Naive thymus-derived CD8-positive, alpha-beta T cell (primary cell): ENCODE measurements at places on chromosomes 2 and 18.

DNA sequence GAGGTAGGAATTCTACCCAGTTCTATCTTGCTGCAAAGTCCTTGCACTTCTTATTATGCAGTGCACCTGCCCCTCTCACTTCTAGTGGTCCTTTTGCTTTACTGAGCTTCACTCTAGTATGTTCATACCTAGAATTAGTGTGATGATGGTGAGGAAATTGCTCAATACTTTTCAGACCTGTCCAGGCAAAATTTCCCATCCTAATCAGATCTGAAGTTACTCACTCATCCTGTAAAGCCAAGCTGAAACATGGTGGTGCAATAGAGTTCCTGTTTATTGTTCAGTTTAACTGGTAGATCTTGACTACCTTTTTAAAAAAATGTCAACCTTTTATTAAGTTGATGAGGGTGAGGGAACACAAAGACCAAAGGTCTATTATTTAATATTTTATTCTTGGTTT lies 12.6 kb upstream of the FIGN start:
- no peak for DNase-seq

GRCh38 chr2:10180229-10180628 lies 57.7 kb downstream of the RRM2 start:
- DNase-seq, result no peak

DNA sequence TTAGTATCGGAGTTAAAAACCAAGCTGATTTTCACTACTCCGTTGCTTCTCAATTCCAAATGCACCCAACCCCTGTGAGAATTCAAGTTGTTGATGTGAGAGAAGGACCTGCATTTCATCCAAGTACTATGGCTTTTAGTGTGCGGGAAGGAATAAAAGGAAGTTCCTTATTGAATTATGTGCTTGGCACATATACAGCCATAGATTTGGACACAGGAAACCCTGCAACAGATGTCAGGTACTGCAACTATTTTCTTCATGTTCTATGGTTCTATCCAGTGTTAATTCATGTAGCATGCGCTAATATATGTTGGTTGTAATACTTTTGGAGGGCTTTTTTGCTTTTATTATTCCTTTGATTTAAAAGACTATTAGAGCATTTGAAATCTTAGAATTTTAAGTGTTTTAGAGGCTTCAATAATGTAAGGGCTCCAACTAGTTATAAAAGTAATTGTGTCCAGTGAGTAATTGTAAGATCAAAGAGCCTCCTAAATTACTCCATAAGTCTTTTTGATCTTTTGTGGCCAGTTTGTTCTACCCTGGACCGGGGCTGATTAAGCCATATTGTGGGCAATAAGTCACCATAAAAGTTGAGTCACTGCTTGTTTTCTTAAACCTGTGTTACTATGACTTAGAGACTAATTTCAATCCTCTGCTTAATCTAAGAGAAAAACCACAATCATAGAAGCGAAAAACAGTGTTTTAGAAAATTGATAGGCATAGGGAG lies 22.9 kb downstream of the DSG4 start:
- DNase-seq, result no peak

DNA sequence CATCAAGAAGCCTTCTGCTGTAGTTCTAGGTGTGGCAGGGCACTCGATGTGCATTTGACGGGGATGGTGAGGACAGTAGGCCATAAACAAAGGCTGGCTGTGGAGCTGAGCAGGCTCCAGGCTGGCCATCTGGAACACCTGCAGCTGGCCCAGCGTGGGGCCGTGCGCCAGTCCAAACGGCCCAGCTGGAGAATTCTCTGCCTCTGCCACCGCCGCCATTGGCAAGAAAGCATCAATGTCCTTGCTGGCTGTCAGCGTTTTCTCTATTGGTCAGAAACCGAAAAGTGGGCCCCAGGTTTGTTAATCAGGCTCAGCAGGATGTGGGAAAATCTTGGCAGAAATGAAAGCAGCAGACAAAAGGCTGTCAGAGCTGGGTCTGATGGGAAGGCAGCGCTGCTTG lies 24.0 kb upstream of the CTIF start:
- no peak for DNase-seq
